Progenitor cell of endocrine pancreas (in vitro differentiated cells): ENCODE measurements at places on chromosomes 6 and 20. TPM values are rescaled to one million over a fixed set of nuclear protein-coding genes. Genes with fewer than 3 reads are reported as not detected.

Gene FLRT3
- 60.4 and 62.4 TPM in 2 replicates for total RNA-seq

GRCh38 chr6:125859727-125860126, 69.0 kb downstream of the NCOA7 start:
- no peak for DNase-seq

- no peak for DNase-seq
Observed at GRCh38 chr6:166567813-166568212, 18.7 kb downstream of the RAMACL start.

GRCh38 chr20:38663660-38664059, 60.6 kb upstream of the SLC32A1 start:
- no peak for DNase-seq

Gene CPNE1
- total RNA-seq = 293 and 298 TPM in 2 replicates

Gene GRM1
- total RNA-seq = 0.40 and 0.41 TPM in 2 replicates

Gene IL20RA
- total RNA-seq = 0.84 and 0.93 TPM in 2 replicates

DNA sequence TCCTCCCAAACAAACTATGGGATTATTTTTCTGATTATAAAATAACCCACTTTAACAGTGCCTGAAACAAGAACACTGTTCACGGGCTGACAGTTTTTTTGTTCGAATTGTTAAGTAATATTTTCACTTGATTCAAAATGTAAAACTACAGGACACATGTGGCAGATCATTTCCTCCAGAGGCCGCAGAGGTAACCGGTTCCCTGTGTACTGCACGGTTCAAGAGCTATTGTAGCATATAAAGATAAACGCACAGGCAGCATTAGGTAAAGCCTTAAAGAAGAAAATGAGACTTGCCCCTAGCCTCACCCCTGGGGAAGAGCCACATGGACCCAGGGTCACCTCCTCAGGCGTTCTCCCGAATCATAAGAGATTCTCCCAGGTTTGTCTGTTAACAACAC, 181.3 kb upstream of the AFDN start:
- no peak for DNase-seq

Gene FAM83C
- total RNA-seq = not detected in 2 replicates

GRCh38 chr6:132132924-132133639, 181.9 kb upstream of the CCN2 start:
- no peak for DNase-seq
